ENCODE measurements at places on chromosomes 2 and 18.
A peak's percentile ranks its signal among the peaks of the same experiment; 100 is the strongest.

DNA sequence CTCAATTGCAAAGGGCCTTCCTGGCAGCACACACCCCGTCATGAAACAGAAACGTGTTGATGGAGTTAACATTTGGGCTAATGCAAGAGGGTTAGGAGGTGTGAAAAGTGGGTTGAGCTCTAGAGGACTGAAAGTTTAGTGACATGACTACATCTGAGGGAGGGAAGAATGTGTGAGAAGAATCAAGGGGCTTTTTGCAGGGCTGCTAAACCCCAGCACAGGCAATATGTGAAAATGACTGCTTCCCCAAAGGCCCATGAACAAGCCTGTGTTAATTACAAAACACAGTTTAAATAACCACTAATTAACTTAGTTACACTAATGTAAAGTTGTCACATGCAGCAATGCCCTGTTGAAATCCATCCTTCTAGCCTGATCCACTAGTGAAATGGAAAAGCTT, 63.4 kb upstream of the PEX13 start:
- H3K36me3 ChIP-seq: no peaks in the 10 kb centered on the region

DNA sequence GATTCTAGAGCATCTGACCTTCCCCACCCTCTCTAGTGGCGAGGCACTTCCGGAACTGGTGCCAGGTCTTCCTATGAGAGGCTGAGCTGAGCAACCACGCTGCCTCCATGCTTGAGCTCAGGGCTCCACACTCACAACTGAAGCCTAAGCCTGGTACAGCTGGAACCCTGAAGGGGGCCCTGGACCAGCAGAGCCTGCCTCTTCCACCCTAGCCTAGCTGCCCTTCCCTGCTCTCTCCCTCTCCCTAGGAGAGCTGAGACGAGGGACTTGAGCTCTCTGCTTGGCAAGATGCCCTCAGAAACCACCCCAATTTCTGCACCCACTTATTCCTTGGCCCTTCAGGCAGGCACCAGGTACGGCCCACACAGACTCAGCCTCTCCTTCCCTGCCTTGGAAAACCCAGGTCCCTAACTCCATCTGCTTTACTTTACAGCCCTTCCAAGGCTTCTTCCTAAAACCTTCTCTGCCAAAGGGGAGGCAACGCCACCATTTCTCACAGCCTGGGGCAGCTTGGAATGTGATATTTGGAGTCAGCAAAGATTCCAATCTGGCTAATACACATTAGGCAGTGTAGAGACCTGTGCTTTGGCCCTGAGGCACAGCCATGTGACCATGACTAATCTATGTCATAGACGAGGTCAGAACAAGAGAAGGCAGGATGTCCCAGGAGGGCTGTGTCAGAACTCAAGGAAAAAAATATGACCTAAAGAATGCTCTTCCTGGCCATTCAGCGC, 18.8 kb downstream of the COX7A2L start:
- H3K4me1 ChIP-seq: peaks cover 12% of the 10 kb centered on the region
- H3K36me3 ChIP-seq: peaks cover 16% of the 10 kb centered on the region
- no peak overlapping the region for H3K4me3 ChIP-seq
- no peaks in the 10 kb centered on the region for H3K27me3 ChIP-seq
- peak; percentile 70 for DNase-seq

DNA sequence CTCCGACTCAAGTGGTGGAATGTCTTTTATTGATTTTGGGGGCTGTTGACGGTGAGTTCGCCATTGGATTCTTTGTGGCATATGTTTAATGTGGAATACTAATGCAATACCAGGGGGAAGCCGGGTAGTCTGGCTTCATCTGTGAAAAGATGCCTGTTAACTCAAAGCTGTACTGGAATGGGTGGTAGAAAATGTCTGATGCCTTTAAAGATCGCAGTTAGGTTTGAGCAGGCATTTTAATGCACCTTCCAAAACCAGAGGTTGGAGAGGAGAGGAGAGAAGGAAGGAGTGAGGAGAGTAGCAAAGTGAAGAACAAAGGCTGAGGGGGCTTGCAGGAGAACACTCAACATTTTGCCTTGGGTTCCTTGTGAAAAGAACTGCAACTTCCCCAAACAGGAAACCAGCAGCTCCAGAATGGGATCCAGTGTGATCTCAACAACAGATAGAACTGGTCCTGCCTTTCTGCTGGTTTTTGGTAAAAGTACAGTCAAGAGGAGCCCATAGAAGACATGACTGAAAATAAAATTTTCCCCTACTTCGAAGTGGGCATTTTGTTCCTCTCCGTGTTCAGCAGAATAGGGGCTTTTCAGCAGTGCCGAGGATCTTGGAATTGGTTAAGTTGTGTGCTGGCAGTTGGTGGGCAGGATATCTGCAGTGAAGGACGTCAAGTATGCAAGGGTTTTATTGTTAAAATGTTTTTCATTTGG, 1.5 kb downstream of the ZNF532 start:
- DNase-seq: no peak
- H3K4me1 ChIP-seq: peaks cover 58% of the 10 kb centered on the region
- H3K27ac ChIP-seq: peak overlapping the region; percentile 87
- no peaks in the 10 kb centered on the region for H3K27me3 ChIP-seq
- H3K36me3 ChIP-seq: peaks cover 29% of the 10 kb centered on the region

DNA sequence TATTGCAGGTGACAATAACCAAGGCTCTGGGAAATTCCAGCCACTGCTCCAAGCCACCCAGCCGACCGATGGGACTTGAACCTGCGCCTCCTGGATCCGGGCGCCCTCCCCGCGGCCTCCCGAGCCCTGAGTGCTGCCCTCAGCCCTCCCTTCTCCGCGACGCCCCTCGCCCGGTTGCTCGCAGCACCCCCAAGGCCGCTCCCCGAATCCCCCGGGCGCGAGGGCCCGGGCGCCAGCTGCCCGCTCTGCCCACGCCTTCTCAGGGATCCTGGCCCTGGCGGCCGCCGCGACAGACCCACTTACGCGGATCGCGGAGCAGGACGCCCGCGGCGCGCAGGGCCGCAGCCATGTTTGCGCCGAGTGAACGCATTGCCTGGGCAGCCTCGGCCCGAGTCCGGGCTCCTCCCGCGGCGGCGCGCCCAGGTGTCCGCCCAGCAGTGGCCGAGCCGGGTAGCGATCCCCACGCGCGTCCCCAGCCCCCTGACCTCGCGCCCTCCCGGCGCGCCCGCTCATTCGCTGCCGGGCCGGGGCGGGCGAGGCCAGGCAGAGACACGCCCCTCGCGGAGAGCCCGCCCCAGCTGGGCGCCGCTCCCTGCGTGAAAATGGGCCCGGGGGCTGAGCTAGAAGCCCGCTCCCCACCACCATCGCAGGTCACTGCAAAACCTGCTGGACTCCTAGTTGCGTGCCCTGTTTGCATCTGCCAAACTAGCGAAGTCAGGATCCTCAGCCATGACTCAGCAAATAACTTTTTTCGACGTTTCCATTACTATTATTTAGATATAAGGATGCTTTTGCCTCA, at the start of gene FECH:
Gene FECH (minus strand): TSS at position 452 of the 799 bp plus-strand sequence. CDS start 82 bp downstream, at position 370.
- H3K27me3 ChIP-seq: no peaks in the 10 kb centered on the region
- peak within 1 kb of the TSS; percentile 95 for H3K4me3 ChIP-seq
- H3K36me3 ChIP-seq: no peaks in the 10 kb centered on the region
- peak; percentile 74 for DNase-seq
- peak within 1 kb of the TSS; percentile 48 for H3K27ac ChIP-seq

DNA sequence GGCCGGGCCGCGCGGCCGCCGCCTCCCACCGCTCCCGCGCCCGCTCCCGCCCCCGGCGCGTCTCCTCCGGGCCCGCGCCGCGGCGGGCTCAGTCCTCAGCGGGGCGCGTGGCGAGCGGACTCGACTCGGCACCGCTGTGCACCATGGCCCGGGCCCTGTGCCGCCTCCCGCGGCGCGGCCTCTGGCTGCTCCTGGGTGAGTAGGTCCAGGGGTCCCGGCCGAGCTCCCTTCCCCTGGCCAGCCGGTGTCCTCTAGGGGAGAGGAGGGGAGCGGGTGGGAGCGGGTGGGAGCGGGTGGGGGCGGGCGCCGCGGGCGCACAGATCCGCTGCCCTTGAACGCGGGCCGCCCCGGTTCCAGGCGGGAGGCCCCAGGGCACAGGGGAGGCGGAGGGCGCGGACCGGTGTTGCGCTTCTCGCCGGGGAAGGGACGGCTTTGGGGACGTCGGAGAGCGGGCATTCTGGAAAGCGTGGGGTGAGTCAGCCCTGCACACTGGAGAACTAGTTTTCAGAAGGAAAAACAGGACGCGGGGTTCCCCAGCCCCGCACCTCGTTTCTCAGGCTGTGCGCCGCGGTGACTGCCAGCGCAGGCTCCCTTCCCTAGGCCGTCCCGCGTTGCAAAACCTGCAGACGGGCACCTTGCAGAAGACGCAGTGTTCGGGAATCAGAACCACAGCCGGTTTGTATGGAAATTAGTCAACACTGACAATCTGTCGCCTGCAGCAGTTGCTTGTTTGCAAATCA, at the start of gene RAMP1:
Gene RAMP1 (plus strand): TSS at position 91 of the 740 bp plus-strand sequence. CDS start 53 bp downstream, at position 144.
- peak within 1 kb of the TSS; percentile 76 for H3K4me3 ChIP-seq
- DNase-seq: peak; percentile 62
- no peaks in the 10 kb centered on the region for H3K36me3 ChIP-seq
- H3K27ac ChIP-seq: peak within 1 kb of the TSS; percentile 90
- H3K27me3 ChIP-seq: no peaks in the 10 kb centered on the region

DNA sequence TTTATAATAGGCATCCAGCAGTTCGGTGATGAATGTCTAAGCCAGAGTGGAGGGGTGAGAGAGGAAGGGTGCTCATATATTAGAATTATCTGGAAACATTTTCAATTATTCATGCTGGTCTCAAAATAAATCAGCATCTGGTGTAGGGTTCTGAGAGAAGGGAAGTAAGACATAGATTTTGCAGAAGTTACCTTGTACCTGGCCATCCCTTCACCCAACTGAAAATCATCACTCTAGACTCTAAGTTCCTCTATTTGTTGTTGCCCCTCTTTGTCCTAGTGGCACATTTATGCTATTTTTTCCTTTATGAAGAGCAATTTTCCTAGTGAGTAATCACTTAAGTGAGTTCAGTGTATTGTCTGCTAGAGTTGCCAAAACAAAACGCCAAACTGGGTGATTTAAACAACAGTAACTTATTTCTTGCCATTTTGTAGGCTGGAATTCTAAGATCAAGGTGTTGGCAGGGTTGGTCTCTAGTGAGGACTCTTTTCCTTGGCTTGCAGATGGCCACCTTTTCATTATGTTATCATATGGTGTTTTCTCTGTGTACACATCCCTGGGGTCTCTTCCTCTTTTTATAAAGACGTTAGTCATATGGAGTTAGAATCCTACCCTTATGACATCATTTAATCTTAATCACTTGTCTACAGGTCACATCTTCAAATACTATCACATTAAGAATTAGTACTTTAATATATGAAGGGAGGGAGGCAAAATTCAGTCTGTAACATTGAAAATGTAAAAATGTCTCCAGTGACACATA, 129.9 kb upstream of the KLHL14 start:
- no peak overlapping the region for H3K4me3 ChIP-seq
- no peak overlapping the region for H3K27ac ChIP-seq
- DNase-seq: no peak
- H3K4me1 ChIP-seq: no peaks in the 10 kb centered on the region

DNA sequence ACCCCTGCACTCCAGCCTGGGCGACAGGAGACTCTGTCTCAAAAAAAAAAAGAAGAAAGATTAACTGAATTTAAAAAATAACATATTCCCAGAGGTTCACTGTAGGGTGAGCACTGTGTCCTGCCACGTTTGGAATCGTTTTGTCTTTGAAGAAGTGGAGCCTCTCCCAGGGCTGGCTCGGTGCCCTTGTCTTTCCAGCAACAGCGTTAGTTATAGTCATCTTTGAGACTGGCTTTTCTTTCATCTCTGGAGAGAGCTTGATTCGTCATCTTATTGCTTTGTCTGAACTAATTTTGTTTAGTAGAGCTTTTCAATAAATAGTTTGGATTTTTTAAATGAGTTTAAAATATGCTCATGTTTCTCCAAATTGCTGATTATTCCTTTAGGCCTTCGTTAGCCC, 50.5 kb downstream of the IMPA2 start:
- no peaks in the 10 kb centered on the region for H3K36me3 ChIP-seq
- no peaks in the 10 kb centered on the region for H3K27me3 ChIP-seq
- DNase-seq: no peak
- no peak overlapping the region for H3K27ac ChIP-seq
- H3K4me1 ChIP-seq: no peaks in the 10 kb centered on the region
- no peak overlapping the region for H3K4me3 ChIP-seq

GRCh38 chr2:233079953-233080835, 20.1 kb downstream of the INPP5D start:
- no peak overlapping the region for H3K27ac ChIP-seq
- no peaks in the 10 kb centered on the region for H3K27me3 ChIP-seq
- H3K4me3 ChIP-seq: no peak overlapping the region
- H3K4me1 ChIP-seq: no peaks in the 10 kb centered on the region
- no peak for DNase-seq

- H3K36me3 ChIP-seq: no peaks in the 10 kb centered on the region
- H3K27ac ChIP-seq: no peak overlapping the region
- H3K4me1 ChIP-seq: no peaks in the 10 kb centered on the region
- no peak for DNase-seq
- no peaks in the 10 kb centered on the region for H3K27me3 ChIP-seq
- H3K4me3 ChIP-seq: no peak overlapping the region
Measured at GRCh38 chr2:24203029-24203786, 28.4 kb downstream of the FAM228A start.
